Stimulated activated CD4-positive, alpha-beta T cell treated with anti-CD3 and anti-CD28 coated beads, Interleukin-12 subunit alpha, Interleukin-12 subunit beta, amount 100 ng/mL, for 4 hours (primary cell): ENCODE measurements at places on chromosomes 12 and 14.
A peak's percentile ranks its signal among the peaks of the same experiment; 100 is the strongest.

- no peak for DNase-seq
Measured at GRCh38 chr12:497501-498160, 37.9 kb downstream of the B4GALNT3 start.

DNA sequence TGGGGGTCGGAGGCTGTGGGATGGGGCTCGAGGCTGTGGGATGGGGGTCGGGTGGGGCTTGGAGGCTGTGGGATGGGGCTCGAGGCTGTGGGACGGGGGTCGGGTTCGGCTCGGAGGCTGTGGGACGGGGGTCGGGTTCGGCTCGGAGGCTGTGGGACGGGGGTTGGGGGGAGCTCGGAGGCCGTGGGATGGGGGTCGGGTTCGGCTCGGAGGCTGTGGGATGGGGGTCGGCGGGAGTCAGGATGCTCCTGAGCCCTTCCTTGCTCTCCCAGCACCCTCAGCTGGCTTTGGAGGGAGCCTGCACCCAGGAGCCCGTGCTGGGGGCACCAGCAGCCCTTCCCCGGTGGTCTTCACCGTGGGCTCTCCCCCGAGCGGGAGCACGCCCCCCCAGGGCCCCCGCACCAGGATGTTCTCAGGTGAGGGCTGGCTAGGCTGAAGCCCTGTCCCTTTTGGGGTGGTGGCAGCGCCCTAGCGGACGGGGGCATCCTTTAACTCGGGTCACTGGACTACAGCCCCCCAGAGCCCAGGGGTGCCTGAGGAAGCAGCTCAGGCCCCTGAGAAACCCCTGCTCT, 11.9 kb upstream of the PUS1 start:
- DNase-seq: no peak

- no peak for DNase-seq
Measured at GRCh38 chr12:52054833-52055730, 3.8 kb downstream of the NR4A1 start.

GRCh38 chr12:124870515-124870914, 6.9 kb upstream of the SCARB1 start:
- DNase-seq: no peak

DNA sequence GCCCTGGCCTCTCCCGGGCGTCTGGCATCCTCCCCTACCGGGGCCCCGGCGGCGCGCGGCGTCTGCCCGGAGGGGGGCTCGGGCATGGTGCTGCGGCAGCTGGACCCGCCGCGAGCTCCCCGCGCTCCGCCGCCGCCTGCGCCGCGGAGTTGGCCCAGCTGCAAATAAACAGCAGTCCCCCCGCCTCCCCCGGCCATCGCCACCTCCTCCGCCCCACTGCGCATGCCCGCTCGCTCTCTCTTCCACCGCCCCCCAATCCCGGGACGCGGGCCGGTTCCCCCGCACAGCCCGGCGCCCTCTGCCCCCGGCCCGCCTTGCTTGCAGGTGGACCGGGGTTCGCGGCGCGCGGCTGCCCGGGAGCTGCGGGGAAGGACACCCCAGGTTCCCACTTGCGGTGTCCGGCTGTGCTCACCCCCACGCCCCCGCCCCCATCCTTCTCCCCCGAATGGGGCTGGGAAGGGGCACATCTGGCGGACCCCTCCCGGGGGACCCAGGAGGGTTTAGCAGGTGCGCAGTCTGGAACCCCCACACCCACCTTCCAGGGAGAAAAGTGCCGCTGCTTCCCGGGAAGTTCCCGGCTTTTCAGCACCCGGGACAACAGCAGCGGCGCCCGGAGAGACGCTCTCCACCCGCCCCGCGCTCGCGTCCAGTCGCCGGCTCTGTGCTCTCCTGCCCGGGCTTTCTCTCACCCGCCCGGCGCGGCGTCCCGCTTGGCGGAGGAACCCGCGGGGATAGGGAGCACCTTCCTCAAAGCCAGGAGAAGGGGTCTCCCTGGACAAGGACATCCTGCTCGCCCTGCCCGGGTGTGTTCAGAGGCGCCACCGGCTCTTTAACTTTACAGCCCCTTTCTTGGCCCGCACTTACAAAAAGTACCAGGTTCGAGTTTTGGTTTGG, at the start of gene TMTC1:
Gene TMTC1, minus strand, starts transcription at position 170 of the 894 bp plus-strand sequence. CDS start 191 bp downstream, outside the sequence.
- DNase-seq: no peak

GRCh38 chr14:24240110-24240918, 2.1 kb downstream of the TINF2 start:
- no peak for DNase-seq

DNA sequence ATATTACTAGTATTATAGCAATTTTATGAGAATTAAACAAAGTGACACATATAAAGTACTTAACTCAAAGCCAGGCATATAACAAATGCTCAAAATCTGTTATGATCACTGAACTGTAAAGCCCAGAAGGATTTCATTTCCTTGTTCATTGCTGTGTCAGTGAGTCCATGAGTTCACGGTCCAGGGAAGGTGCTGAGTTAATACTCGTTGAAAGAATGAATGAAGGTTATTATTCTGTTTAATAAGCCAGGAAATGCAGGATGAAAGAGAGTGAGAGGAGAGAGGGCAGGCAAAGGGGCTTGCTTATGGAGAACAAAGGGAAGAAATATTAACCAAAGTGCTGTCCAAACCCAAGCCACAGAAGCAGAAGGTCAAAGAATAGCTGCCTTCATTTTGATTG, 40.2 kb upstream of the NT5DC3 start:
- DNase-seq: no peak

DNA sequence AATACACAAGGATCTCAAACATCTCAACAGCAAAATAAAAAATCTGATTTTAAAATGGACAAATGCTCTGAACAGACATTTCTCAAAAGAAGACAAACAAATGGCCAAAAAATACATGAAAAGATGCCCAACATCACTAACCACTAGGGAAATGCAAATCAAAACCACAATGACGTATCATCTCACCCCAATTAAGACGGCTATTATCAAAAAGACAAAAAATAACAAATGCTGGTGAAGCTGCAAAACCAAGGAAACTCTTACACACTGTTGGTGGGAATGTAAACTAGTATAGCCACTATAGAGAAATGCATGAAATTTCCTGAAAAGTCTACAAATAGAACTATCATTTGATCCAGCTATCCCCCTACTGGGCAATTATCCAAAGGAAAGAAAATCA, 145.0 kb downstream of the BTG1 start:
- DNase-seq: no peak

- DNase-seq: no peak
Measured at GRCh38 chr12:102305486-102305885, 107.9 kb upstream of the PMCH start.

DNA sequence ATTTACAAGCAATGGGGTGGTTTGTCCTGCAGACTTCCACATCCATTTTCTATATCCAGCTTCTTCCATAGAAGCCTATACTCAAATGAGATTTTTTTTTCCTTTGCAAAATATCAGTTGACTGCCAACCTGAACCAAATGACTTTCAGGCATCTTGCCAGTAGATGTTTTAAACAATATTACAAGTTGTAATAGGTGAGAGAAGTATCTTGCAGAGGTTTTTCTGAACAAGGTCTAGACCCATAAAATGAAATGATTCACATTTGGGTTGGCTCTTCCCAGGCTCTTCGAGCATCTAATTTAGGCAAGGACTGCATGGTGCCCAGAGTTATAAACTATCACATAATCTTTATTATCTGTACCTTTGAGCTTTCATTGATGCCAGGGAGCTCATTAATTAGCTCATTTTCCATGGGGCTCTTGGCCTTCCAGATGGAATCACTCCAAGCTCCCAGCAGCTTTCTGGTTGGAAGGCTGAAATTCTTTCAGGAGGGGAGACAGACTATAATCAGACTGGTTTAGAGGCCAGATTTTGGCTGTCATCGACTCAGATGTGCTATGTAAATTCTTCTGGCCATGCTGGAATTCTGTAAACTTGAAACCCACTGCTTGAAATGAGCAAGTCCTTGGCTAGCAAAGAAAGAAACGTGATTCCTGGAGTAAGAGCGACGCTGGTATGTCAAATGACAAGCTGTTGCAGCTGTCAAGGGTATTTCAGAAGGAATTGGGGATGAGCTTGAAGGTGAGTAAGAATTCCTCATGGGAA, 32.2 kb upstream of the DICER1 start:
- no peak for DNase-seq

DNA sequence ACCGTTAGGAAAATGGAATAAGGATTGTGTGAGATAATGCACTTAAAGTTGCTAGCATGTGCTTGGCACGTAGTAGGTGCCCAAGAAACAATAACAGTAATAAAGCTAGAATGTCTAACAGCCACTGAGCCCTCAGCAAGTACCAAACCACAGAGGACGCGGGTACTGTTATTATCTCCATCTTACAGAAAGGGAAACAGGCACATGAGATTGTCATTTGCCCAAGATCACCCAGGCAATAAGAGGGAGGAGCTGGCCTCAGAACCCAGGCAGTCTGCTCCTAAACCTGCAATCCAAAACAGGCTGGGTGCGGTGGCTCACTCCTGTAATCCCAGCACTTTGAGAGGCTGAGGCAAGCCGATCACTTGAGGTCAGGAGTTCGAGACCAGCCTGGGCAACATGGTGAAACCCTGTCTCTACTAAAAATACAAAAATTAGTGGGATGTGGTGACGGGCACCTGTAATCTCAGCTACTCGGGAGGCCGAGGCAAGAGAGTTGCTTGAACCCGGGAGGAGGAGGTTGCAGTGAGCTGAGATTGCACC, 5.1 kb upstream of the SDS start:
- DNase-seq: no peak

- no peak for DNase-seq
Measured at GRCh38 chr14:35689000-35689460, 120.1 kb downstream of the RALGAPA1 start.

- no peak for DNase-seq
Measured at GRCh38 chr12:75481013-75481705, 604 bp downstream of the GLIPR1 start.

- no peak for DNase-seq
Measured at GRCh38 chr14:23695664-23695999, 59.5 kb downstream of the DHRS2 start.

DNA sequence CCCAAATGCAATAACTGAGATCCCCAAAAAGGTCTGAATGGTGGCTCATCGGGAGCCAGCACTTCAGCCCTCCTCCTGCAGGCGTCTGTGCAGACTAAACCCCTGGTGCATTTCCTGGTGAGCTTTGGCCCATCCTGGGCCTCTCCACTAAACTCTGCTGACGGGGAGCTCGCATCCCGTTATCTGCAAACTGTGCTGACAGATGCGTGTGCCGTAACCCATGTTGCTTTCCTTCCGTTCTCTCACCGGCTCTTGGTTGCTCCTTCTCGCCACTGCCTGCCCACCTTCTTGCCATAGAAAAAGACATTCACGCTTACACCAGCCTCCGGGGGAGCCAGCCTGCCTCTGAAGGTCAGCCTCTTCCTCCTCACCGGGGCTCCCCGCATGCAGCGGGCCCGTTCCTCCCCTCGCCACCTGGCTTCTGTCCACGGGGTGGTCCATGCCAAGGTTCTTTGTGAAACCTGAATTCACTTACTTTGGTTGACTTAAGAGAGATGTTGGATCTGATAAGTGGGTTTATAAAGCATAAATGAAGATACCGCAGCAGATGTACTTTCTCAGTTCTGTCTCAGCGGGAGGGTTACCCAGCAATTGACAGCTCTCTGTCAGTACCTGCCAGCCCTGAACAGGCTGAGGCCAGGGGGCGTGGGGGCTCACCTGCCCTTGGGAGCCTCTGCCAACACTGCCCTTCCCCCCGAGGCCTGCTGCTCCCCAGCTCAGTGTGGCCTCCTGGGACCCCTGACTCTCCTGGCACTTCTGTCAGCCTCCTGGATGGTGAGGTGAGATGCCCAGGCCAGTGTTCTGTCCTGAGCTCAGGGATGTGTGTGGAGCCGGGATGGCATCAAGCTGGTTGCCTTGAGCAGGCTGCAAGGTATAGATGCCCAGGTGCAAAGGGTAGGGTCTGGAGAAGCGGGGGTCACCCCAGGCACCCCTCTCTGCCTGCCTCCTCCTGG, 14.2 kb downstream of the ZFYVE21 start:
- DNase-seq: no peak

- DNase-seq: no peak
Measured at GRCh38 chr12:49195736-49196135, 6.9 kb upstream of the TUBA1A start.

GRCh38 chr14:33127531-33127930, 188.9 kb downstream of the NPAS3 start:
- DNase-seq: no peak

DNA sequence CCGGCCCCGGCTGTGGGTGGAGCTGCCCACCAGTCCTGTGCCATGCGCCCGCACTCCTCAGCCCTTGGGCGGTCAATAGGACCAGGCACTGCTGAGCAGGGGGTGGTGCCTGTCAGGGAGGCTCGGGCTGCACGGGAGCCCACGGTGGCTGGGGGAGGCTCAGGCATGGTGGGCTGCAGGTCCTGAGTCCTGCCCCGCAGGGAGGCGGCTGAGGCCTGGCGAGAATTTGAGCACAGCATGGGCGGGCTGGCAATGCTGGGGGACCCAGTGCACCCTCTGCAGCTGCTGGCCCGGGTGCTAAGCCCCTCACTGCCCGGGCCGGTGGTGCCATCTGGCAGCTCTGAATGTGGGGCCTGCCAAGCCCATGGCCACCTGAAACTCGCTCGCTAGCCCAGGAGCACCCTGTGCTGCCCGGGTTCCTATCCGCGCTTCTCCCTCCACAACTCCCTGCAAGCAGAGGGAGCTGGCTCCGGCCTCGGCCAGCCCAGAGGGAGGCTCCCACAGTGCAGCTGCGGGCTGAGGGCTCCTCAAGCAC, 1371.1 kb downstream of the FSCB start:
- no peak for DNase-seq

- DNase-seq: peak; percentile 92
Measured at GRCh38 chr12:105107494-105108371, at the start of gene WASHC4. WASHC4 (plus strand) TSS chr12:105107731; CDS start chr12:105107801, 70 bp downstream.

DNA sequence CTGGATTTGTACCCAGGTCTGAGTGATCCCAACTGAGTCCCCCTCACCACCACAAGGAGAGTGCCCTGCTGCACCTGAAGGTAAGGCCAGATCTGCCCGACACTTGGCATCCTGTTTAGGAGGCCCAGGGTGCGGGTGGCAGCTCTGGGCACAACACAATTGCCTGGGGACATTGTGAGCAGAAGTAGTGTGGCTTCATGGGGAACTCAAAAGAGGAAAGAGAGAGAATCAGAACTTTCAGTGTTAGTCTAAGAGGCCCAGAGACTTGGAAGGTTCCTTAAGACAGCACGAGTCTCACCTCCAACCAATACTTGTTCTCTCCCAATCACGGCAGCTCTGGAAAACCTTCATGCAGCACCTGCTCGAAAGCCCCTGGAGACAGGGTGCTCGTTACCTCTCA, 6.6 kb upstream of the SLC8B1 start:
- no peak for DNase-seq

GRCh38 chr14:70013271-70013873, 134.2 kb downstream of the SMOC1 start:
- DNase-seq: peak; percentile 8

GRCh38 chr14:65267856-65268255, 144.7 kb upstream of the FUT8 start:
- DNase-seq: no peak

- no peak for DNase-seq
Measured at GRCh38 chr12:58710901-58711300, 209.4 kb downstream of the LRIG3 start.
